ENCODE measurements at places on chromosomes 11 and 22.

DNA sequence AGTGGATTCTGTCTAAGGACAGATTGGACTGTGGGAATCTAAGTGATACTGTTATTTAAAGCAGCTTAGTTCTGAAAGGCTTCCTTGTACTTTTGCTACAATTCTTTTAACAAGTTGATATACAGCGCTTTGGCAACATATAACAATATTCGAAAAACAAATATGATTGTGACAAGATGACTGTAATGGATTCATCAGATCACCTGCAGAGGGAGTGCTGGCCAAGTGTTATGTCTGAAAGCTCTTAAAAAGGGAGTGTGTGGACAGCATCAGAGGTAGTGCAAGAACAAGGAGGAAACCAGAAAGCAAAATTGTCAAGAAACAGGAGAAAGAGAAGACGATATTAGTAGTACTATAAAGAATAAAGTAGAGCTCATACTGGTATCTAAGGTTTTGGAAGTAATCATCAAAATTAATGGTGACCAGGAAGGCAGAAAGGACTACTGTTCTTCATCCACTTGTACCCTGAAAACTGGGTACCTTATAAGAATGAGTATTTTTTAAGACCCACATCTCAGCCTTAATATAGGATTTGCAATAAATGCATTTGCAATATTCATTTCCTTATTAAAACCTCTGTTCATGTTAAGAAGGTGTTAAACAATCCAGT lies 1112.0 kb upstream of the CCDC90B start:
- DNase-seq, result peak; percentile 10

DNA sequence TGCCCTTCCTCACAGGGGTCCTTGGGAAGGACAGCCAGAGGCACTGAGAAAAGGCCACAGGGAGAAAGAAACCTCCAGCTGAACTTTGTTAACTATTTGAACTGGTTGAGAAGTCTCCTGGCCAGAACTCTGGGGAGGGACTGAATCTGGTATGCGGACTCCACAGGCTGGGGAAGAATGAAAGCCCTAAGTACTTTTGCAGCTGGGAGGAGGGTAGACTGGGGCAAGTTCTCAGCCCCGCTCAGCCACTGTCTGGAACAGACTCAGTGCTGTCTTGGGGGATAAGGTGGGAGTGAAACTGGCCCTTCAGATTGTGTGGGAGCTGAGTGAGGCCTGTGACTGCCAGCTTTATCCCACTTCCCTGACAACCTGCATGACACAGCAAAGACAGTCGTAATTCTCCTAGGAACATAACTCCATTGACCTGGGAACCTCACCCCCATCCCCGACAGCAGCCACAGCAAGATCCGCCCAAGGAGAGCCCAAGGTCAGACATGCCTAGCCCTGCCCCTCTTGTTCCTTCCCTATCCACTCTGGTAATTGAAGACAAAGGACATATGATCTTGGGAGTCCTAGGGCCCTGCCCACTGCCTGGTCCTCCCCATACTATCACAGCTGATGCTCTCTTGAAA lies 475.1 kb upstream of the CNTN5 start:
- DNase-seq, result no peak

DNA sequence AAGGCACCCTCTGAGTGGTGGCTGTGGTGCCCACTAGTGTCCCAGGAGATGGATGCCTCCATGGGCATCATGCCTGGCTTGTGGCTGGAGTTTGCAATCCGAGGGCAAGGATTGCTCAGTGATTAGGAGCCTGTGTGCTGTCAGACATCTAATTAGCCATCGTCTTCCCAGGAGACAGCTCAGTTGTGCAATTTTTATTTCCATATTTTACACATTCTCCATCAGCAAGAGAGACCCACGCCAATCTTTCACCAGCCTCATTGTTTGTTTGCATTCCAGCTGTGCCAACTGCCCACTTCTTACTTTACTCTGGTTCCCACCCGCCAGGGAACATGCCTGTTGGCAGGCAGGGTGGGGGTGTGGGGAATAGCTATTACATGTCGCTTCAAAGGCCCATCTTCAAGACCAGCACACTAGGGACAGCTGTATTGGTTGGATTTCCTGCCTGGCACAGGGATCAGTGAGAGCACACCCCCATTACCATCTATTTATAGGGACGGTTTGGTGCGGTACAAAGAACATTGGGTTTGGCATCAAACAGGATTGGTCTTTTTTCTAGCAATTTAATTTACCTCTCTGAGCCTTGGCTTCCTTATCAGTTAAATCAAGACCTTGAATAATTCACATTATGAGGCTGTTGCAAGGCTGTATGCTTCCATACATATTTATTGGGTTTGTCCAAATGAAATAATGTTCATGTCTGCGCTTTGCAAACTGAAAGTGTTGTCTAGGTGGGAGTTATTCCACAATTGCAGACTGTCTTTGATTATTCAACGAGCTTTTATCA lies 80.7 kb upstream of the NAV2 start:
- DNase-seq, result no peak

- DNase-seq, result peak; percentile 54
Observed at GRCh38 chr11:7143908-7144307, 55.1 kb downstream of the RBMXL2 start.

GRCh38 chr22:27347951-27348350 lies 453.6 kb downstream of the MN1 start:
- no peak for DNase-seq

- DNase-seq, result peak; percentile 18
Observed at GRCh38 chr11:66542362-66542761, 3.5 kb downstream of the ZDHHC24 start.

GRCh38 chr11:76030968-76031590 lies 175.2 kb downstream of the WNT11 start:
- no peak for DNase-seq

GRCh38 chr11:97092823-97093222 lies 703.0 kb downstream of the JRKL start:
- DNase-seq, result no peak

- no peak for DNase-seq
Observed at GRCh38 chr11:28017816-28018215, 90.1 kb downstream of the KIF18A start.

GRCh38 chr22:44375451-44375850 lies 62.7 kb upstream of the SHISAL1 start:
- DNase-seq, result no peak

- no peak for DNase-seq
Observed at GRCh38 chr22:25837288-25837900, 95.4 kb downstream of the MYO18B start.

- DNase-seq, result no peak
Observed at GRCh38 chr11:112965656-112966055, 4.4 kb downstream of the NCAM1 start.

- DNase-seq, result peak; percentile 97
Observed at GRCh38 chr11:33700502-33701271, at the start of gene C11orf91. Gene C11orf91, minus strand, starts transcription at chr11:33700826. Its CDS starts 86 bp downstream, at chr11:33700740.

DNA sequence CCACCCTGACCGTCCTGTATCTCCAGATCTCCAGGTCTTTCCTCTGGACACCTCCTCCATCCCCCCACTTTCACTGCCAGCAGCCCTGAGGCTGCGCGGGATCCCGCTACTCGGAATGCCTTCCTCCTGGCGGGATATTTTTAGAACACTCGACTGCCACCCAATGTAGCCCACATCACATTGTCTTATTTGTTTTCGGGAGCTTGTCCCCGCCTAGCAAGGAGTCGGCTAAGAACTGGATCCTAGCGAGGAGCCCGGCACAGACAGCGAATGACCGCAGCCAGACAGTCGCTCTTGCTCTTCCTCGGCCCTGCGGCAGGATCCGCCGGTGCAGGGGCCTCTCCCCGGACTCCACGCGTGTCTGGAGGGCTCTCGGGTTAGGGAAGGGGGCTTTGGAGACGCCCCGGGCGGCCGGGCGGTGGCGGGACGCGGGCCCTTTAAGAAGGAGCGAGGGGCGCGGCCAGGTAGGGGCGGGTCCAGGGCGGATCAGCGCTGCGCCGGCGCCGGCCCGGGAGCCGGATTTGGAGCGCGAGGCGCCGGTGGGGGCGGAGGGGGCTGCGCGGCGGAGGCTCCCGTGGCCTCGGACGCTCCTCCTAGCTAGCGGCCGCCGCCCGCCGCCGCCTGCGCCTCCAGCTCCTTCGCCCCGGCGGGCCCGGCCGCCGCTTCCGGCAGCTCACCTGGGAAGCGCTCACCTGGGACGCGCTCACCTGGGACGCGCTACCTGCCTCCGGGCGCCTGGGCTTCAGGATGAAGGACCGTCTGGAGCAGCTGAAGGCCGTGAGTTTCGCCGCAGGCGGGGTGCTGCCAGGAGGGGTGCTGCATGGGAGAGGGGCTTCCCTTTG lies at the start of gene STX3:
Gene STX3, plus strand, starts transcription at position 518 of the 842 bp plus-strand sequence. Its CDS starts 230 bp downstream, at position 748.
- peak; percentile 76 for DNase-seq

- no peak for DNase-seq
Observed at GRCh38 chr11:42003801-42004200, 544.3 kb upstream of the LRRC4C start.

GRCh38 chr11:14858404-14858803 lies 33.6 kb downstream of the CYP2R1 start:
- DNase-seq, result no peak

DNA sequence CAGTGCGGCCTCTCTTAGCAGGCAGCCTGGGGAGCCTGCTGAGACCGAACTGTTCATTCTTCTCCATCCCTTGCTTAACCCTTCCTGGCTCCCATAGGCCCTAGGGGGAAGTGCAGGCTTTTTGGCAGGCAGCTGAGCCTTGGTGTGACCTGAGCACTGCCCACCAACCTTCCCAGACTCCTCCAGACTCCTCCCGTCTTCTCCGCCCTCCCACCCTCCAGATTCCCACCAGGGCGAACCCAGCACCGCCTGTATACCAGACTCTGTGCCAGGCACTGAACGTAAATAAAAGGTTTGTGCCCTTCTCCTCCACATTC lies 7.9 kb downstream of the RELT start:
- DNase-seq, result no peak

DNA sequence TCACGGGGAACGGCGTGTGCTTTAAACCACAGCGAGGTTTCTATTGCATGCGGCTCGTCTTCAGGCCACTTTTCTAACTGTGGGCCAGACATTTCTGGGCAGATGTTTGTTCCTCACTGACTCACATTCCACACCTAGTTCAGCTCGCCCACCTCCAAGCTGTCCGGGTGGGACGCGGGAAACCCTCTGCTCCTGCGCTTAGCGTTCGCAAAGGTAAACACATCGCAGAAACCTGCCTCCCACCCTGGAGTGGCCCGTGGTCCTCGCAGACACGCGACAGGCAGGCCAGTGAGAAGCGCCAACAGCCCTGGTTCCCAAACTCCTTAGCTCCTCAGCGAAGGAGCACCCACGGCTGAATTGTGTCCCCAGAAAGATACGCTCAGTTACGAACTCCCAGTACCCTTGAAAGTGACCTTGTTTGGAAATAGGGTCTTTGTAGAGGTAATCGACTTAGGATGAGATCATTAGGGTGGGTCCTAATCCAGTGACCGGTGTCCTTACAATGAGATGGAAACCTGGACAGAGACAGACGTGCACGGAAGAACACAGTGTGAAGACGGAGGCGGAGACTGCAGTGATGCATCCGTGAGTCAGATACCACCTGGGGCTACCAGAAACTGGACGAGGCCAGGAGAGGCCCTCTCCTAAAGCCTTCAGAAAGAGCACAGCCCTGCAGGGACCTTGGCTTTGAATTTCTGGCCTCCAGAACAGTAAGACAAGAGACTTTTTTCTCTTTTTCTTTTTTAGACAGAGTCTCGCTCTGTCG lies 82.7 kb downstream of the CELSR1 start:
- no peak for DNase-seq

DNA sequence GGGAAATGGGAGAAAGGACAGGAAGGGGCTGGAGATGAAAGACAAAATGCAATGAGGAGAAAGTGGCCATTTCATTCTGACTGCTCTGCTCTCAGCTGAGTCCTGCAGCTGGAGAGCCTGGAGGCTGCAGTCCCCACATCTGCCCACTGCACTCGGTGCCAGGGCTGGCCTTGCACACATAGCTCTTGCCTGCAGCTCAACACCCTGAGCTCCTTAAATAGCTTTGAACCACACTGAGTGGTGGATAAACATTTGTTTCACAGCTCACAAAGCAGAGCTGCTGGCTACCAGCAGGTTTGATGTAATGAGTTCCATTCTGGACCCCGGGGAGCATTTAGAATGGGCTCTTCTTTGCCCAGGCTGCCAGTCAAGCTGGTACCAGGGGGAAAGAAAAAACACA lies 426.1 kb upstream of the CADM1 start:
- no peak for DNase-seq

- no peak for DNase-seq
Observed at GRCh38 chr11:100801225-100801999, 114.3 kb downstream of the ARHGAP42 start.

GRCh38 chr11:106160494-106160893 lies 83.0 kb downstream of the AASDHPPT start:
- no peak for DNase-seq

DNA sequence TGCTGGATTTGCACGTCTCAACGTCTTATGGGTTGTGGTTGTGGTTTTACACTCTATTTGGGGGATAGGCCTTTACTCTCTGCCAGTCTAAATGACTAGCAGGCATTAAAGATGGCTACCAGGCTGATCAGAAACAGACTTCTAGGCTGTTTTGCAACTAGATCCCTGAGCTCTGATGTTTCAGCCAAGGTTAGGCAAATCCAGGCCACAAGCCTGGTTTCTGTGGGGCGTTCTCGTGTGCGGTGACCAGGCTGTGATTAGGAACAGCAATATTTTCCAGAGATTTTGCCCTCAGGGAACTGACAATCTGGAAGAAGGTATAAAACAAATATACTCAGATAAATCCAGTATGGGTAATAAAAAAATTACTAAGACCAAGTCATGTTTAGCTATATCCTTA lies 502.4 kb downstream of the INSC start:
- no peak for DNase-seq

DNA sequence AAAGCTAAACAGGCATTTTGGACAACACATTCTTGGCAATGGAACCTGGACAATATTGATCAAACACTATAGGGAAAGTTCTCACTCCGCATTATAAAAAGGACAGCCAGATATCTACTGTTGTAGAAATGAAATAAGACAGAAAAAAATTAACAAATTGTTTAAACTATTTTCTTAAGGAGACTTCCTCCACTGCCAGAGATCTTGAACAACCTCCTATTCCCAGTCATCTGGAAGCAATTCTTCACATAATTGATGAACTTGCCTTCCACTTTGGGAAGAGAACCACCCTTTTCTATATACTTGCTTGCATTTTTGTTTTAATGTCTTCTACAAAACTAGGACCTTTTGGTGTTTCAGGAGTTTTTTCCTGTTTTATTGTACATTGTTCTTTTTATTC lies 216.1 kb downstream of the CASP12 start:
- DNase-seq, result no peak

DNA sequence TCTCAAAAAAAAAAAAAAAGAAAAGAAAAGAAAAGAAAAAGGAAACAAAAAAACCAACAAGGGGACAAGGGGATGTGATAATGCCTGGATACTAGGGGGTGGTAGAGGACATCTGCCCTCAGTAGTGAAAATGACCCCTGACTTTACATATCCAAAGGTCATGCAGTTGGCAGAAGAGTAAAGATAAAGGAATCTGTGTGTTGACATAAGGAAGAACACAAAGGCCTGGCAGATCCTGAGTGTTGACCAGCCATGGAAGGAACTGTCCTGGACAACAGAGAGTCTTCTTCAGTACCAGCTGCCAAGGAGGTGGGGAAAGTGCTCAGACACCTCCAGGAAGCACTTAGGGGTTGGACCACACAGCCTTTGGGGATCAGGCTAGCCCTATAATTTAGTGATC lies 12.6 kb downstream of the SLC43A1 start:
- no peak for DNase-seq
